ENCODE measurements at places on chromosomes 1 and 21.

GRCh38 chr21:43362915-43363314 is 64.0 kb downstream of the SIK1 start:
- no peak for DNase-seq

DNA sequence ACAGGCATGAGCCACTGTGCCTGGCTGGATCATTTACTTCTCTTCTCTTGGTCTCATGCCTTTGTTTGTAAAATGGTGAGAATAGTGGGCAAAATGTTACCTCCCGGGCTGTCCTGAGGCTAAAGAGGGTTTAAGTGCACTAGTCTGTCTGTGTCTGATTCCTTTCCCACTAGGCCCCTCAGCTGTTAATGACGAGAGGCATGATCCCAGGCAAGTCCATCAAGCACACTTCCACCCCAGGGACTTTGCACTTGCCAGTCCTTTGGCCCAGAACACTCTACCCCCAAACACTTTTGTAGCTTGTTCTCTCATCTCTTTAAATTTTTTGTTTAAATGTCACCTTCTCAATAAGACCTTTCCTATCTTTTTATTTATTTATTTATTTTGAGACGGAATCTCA is 13.8 kb upstream of the EPB41 start:
- DNase-seq = no peak

DNA sequence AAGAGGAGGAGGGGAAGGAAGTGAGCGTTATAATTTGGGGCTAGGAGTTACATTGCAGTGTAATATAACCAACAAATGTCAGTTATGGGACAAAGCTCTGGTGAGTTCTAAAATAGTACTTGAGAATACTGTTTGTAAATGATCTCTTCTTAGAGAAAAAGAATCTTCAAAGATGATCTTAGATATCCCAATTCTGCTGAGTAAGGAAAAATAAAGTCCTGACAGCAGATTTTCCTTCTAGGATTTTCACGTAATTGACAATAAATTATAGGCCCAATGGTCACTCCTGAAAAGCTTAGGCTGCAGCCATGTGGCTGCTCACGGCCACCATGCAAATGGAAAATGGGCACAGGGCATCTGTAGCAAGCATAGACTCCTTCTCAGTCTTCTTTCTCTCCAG is 241.6 kb downstream of the SIPA1L2 start:
- no peak for DNase-seq

- DNase-seq = no peak
Observed at GRCh38 chr1:230330157-230330556, 96.0 kb downstream of the PGBD5 start.

DNA sequence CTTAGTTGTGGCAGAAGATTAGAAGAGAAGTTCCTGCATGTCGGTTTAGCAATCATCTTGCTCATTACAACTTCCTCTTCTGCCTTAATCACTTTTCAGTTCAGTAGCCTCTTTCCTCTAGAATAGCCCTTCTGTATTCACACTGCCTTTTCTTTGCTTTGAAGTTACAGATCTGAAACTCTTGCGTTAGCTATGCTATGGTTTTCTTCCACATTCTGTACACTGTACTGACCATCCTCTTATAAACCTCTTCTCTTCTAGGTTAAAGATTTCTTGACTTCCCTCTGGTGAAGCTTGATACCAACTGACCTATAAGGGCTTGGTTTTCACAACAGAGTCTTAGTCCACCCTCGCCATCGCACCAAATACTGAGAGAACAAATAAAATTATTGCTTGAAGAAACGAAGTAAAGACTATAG is 35.0 kb downstream of the C21orf91 start:
- no peak for DNase-seq

GRCh38 chr1:10379101-10379620 is 19.7 kb upstream of the PGD start:
- DNase-seq = no peak

- no peak for DNase-seq
Observed at GRCh38 chr1:28328228-28328648, 602 bp upstream of the MED18 start.

DNA sequence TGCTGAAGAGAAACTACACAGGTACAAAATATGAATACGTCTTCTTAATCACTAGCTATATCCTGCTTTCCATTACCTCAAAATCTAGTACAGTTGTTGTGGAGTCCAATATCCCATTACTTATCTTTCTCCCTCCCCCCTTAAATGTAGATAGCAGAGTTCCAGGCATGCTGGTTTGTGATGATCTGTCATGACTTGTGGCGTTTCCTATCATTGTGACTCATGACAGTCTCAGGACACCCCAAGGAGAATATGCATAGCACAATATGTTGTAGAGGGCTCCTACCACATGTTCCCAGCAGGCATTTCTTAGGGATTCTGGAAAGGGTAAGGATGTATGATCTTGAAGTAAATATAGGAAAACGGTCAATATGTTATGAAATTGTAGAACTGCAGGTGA is 206.9 kb downstream of the USH2A start:
- no peak for DNase-seq

DNA sequence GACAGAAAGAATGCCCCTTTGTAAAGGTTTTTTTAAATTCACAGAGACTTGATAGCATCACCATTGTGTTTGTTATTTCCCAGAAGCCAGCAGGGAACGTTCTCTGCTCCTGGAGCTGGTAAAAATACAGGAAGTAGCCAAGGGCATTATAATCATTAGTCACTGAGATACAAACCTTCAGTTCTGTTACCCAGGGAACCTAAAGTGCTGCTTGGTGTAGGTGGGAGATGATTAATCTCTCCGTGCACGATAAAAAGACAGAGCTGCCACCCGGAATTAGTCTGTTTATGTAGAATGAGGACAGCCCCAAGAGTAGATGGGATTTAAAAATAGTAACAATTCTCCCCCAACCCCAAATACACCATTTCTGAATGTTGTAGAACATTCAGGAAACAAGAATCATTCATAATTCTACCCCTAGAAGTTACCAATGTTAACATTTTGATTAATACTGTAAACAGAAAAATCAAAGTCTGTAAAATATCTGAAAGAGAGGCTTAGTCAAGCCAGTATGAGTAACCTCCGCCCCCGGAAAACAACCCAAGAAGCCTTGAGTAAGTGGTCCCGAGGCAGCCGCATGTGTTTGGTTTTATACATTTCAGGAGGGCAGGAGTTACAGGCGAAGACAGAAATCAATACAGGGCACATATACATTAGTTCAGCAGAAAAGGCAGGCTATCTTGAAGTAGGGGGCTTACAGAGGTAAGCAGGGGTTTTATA is 45.3 kb upstream of the CTBS start:
- peak; percentile 81 for DNase-seq

DNA sequence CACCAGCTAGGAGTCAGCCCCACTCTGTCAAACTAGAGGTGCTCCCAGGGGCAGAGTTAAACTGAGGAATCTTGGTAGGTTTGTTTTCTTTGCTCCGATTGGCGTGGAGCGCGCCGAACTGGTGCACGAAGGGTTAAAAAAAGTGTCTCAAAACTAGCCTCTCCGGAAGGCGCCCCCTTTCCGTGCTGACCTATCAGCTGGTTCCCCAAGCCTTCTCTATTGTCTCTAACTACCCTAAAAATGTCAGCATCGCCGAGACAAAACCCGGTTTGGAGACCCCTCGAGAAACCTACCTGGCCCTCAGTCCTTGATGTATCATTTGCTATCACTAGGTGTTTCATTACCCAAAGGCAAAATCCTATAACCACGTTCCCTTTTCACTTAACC is 2.2 kb downstream of the TGFB2 start:
- peak; percentile 66 for DNase-seq

DNA sequence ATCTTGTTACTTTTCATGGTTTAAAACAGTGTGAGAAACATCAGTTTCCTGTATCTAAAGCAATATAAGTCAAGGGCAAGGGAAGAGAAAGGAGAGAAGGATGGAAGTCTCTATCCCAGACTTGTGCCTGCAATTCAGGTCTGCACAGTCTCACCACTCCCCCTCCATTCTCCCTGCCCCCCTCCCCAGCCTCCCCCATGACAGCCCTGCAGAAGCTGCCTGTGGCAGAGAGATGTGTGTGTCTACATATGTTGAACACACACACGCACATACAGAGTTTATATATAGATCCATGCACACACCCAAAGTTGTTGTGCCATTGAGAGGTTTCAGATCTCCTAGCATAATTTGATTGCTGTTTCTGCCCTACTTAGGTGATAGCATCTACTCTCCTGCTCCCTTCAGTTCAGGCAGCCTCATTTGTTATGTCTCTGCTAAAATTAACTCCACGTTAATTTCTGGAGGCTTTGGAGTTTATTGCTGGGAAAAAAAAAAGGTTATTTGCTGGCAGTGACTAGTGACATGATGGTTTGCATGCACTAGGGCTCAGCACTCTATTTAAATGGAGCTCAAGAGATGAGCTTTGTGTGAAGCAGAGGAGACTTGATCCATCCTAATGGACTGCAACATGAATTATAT is 124.9 kb upstream of the SMYD2 start:
- DNase-seq = no peak
